T-helper 1 cell (primary cell): ENCODE measurements at places on chromosomes 12 and 14.
A peak's percentile ranks its signal among the peaks of the same experiment; 100 is the strongest.

DNA sequence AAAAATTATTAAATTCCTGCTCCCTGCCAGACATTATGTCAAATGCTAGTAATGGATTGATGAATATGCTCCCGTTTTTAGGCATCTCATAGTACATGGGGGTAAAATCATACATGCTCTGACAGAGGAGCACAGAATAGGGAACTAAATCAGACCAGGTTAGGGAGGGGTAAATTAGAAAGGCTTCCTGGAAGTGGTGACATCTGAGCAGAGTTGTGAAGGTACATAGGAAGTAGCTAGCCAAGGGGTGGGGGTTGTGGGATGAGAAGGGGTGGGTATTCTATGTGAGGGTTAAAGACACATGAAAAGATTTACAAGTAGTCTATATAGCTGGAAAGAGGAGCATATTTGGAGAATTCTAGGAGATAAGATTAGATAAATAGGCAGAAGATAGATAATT lies 171.7 kb upstream of the FBXO33 start:
- DNase-seq: no peak

- no peak for DNase-seq
These were observed 1.1 kb upstream of the SLCO1B1 start for GRCh38 chr12:21129906-21130305.

GRCh38 chr12:54448344-54448743 lies 25.1 kb downstream of the GTSF1 start:
- DNase-seq: no peak

DNA sequence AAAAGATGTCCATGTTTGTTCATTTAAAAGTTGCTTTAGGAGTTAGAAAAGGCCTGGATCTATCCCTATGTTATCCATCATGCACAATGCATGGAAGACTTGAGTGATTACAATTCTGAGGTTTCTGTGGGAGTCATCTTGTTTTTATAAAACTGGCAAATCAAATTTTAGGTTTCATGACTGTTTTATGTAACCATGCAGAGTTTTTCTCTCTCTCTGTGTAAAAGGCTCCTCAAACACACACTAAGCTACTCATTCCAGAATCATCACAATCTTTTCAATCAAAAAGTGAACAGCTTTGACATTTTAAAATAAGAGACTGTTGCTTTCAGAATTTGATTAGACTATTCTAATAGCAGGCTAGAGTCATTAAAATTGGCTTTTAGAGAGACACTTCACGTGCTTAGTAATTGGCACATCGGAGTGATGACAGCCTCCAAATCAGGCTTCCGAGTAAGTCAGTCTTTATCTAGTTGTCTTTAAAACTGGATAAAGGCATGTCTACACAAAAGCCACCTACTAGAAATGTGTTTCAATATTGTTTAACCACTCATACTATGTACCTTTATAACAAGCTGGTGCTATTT lies 31.9 kb downstream of the PRICKLE1 start:
- no peak for DNase-seq

- DNase-seq: no peak
These were observed 246.7 kb downstream of the DACT1 start for GRCh38 chr14:58884442-58884841.

DNA sequence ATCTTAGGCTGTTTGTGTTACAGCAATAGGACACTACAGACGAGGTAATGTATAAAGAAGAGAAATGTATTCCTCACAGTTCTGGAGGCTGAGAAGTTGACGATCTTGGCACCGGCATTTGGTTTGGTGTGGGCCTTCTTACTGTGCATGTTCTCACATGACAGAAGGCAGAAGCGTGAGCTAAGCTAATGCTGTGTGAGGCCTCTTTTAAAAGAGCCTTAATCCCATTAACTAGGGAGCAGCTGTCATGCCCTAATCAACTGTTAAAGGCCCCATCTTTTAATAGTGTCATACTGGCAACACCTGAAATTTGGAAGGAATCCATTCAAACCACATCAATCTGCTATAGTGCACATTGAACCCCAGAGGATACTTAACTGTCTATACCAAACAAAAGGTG lies 992.9 kb downstream of the GALC start:
- no peak for DNase-seq

GRCh38 chr12:131986910-131987309 lies 37.2 kb downstream of the EP400 start:
- no peak for DNase-seq

- no peak for DNase-seq
These were observed 10.0 kb upstream of the KRT86 start for GRCh38 chr12:52264435-52264825.

DNA sequence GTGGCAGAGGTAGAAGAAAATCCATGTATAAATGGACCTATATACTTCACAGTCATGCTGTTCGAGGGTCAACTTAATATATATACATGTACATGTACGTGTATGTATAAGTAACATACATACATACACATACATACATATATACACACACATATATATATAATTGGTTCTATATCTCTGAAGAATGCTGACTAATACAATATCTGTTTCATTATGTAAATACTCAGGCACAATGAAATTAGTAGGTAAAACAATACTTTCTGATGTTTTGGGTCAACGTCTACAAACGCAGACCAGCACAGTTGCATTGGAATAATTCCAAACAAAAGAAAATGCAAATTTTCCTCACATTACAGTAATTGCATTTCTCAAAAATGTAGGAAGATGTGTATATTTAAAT lies 202.7 kb upstream of the DAAM1 start:
- DNase-seq: no peak

GRCh38 chr12:65474831-65475230 lies 196.3 kb downstream of the MSRB3 start:
- DNase-seq: no peak

GRCh38 chr12:78290606-78291345 lies 460.1 kb downstream of the NAV3 start:
- DNase-seq: no peak

DNA sequence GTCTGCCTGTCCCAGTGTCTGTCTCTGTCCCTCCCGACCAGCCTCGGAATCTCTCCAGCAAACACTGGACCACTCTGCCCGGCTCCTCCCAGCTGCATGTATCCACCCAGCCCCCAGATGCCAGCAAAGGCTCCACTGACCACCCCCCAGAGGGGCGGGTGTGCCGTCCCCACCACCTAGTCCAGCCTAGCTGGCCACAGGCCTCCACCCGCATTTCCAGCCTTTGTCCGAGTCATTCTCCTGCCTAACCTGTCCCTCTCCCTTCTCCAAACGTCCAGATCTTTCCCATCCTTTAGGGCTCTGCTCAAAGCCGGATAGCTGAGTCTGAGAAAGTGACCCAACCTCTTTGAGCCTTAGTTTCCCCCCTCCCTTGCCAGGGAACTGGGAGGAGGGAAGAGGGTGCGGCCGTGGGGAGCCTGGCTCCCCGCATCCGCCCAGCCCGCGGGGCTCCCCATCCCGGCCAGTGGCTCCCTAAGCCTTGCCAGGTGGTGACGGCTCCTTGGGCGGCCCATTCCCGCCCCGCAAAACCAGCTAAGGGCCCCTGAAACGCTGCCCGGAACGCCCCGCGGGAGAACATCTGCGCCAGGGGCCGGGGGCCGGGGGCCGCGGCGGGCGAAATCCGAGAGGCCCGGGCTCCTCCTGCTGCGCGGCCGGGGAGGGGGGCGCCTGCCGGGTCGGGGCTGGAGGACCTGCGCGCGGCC lies 34.6 kb upstream of the ANKRD9 start:
- no peak for DNase-seq

DNA sequence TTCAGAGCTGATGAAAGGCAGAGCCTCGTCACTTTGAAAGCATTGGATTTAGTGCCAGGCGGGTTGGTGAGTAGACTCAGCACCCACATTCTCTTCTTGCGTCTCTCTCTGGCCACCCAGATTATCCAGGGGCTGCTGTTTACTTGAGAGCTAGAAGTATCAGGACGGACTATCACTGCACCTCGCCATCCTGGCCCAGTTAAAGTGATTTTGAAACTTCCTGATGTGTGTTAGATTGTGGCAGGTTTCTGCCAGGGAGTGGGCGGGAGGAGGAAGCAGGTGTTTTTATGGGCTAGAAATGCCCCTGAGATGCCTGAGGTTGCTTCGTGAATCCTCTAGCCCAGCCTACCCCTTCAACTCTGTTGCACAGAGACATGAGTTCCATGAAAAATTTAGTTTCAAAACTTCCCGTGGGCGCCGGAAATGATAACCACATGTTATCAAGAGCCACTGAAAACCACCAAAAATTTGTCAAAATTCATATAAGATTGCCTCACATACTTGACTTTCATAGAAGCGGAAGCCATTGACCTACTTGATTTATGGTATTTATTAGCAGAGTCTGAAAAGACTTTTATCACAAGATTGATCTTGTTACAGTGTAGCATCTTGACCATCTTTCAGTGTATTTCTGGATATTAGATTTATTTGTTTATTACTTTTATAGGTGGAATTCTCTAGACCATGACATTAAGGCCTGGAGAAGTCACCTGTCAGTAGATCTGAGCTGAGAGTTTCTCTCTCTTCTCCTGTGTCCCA lies 466.0 kb downstream of the RAD51B start:
- peak; percentile 24 for DNase-seq

DNA sequence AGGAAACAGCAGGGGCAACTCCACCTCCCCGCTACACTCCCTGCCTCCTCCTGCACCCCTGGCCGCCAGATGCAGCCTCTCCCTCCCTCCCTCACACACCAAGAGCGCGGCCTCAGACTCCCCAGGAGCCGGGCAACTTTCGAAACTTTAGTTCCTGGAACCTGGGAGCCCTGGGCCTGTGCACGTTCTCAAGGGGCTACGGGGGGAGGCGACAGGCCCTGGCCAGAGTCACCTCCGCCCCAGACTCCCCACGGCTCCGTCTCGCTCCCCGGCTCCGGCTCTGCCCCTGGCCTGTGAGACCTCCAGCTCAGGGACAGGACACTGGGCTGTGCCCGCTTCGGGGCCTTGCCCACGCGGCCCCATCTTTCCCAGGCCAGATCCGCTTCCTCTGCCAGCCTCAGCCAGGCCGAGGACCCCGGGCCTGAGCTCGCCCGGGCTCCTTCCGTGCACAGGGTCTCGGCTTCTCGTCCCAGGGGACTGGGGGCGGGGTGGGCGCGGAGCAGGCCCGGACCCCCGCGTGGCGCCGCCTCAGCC lies 5.5 kb downstream of the AMN start:
- no peak for DNase-seq

GRCh38 chr12:48615681-48616080 lies 45.8 kb upstream of the LALBA start:
- DNase-seq: no peak

DNA sequence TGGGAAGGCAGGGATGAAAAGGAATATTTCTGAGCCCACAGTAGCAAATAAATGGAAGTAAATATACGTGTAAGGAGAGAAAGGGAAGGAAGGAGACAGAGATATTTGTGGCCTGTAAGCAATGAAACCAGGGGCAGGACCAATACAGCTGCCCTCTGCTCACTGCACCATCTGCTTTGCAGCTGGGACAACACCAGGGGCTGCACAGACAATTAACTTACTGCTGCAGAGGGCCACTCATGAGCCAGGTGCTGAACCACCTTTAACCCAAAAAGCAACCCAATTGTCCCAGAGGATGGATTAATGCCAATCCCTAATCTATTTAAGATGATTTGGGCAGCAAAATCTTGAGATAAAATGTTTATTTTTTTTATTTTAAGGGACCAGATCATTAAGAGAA lies 30.6 kb upstream of the TMX1 start:
- DNase-seq: no peak

GRCh38 chr12:7108003-7108795 lies 815 bp downstream of the C1RL start:
- DNase-seq: peak; percentile 50

- DNase-seq: no peak
These were observed 78.2 kb downstream of the PRKAB1 start for GRCh38 chr12:119746169-119746568.

GRCh38 chr12:131434208-131435125 lies 276.4 kb upstream of the SFSWAP start:
- no peak for DNase-seq

DNA sequence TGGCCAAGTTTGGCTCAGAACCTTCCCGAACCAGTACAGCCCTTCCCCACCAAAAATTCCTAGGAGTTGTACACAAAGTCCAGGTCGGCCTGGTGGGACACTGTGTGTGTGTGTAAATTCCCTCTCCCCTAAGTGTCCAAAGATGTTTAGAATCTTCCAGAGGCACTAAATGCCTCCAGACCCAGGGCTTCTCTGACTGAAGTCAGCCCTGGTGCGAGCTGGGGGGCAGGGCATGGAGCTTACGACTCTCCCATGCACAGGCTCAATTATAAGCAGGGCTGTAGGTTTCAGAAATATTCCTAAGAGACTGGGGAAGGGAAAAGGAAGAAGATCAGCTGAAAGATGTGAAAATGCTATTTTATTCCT lies 106.9 kb upstream of the ATF7IP start:
- no peak for DNase-seq

DNA sequence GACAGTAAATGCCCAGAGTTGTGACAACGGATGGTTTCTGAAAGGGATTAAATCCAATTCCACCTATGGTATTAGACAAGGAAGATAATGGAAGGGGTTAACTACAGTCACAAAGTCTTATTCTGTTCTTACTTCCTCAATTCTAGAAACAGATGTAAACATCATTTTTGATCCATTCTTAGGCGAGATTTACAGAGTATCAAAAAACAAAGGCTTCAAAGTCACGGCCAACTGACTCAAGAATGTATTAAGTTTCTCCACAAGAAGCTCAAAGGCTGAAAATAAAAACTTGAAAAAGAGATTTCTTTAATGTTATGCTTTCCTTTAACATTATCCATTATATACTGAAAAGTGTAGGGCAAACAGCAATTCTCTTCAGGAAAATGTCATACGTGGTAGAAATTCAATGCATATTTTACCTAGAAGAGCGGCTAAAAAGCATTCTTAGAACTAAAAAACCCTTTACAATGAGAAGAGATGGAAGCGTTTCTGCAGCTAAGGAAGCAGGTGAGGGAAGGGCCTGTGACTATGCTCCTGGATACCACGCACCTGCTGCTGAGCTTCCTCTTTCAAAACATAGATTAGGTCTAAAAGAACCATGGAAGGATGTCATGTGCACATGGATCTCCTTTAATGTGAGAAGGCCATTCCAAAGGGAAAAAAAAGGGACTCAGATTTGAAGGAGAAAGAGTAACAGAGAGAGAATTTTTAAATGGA lies 185.8 kb downstream of the STXBP6 start:
- DNase-seq: no peak

- DNase-seq: no peak
These were observed 655.5 kb upstream of the FLRT2 start for GRCh38 chr14:84874436-84874835.

GRCh38 chr12:132741620-132742019 lies 20.0 kb downstream of the ANKLE2 start:
- DNase-seq: no peak
